ENCODE measurements at places on chromosomes 7 and 10.

DNA sequence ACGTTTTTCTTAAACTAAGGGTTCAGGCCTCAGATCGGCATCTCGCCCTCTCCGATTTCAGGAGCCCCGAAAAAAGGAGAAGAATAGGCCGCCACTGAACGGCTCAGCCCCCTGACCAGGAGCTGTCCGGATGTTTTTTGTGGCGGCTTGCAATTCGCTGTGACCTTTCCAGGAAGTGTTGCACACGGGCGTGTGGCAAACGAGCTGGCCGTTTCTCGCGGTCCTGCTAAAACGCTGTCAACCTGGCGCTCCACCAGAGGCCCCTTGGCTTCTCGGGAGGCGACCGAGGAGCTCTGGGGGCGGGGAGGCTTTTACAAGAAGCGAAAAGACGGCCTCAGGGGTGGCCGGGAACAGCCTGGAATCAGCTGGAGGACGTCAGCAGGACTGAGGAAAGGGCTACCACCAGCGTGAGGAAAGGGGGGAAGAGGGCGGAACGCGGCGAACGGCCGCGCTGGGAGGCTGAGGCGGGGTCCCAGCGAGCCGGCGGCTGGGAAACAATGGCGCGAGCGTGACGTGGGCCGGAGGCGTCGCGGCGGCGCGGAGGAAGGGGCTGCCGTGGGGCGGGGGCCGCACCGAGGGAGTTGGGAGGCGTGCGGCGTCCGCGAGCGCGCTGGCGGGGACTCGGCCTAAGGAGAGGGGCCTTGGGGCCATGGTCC, 493 bp downstream of the NT5C2 start:
- peak; percentile 67 for DNase-seq

DNA sequence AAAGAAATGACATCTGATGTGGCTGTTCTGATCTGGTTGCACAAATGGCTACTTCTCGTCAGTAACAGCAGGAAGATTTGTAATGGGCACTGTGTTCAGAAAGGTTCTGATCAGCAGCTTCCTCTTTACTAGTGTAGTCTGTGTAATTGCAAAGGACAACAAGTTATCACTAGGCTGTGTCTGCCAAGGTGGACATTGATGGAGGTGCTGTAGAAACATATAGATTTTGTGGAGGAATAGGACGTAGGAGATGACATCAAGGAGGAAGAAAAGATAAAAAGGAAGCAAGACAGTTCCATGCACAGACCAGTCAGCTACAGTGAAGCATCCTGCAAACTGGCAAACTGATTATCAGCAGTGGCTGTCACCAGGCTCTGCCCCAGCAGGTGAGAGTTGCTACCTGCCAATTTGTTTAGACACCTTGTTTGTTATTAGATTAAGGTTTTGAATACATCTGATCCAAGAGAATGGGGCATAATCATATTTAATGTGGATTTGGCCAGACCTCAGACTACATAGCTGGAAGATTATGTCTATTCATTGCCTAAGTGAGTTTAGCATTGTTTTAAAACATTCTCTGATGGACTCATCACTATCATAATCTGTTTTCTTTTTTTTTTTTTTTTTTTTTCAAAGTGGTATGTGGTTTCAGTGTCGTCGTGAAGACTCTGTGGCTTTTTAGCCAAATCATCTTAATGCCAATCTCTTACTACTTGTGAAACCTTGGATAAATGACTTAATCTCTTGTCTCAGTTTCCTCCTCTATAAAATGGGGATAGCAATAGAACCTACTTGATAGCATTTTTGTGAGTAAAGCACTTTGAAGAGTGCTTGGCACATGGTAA, 417.9 kb upstream of the LRGUK start:
- DNase-seq = no peak

DNA sequence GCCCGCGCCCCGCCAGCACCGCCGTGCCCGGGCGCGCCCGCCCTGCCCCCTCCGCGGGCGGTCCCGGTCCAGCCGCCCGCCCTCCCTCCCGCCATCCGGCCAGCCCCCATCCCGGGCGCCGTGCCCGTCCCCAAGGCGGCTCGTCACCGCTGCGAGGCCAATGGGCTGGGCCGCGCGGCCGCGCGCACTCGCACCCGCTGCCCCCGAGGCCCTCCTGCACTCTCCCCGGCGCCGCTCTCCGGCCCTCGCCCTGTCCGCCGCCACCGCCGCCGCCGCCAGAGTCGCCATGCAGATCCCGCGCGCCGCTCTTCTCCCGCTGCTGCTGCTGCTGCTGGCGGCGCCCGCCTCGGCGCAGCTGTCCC, at the start of gene HTRA1:
Gene HTRA1, plus strand, starts transcription at position 187 of the 362 bp plus-strand sequence. Its CDS starts 100 bp downstream, at position 287.
- peak; percentile 65 for DNase-seq

DNA sequence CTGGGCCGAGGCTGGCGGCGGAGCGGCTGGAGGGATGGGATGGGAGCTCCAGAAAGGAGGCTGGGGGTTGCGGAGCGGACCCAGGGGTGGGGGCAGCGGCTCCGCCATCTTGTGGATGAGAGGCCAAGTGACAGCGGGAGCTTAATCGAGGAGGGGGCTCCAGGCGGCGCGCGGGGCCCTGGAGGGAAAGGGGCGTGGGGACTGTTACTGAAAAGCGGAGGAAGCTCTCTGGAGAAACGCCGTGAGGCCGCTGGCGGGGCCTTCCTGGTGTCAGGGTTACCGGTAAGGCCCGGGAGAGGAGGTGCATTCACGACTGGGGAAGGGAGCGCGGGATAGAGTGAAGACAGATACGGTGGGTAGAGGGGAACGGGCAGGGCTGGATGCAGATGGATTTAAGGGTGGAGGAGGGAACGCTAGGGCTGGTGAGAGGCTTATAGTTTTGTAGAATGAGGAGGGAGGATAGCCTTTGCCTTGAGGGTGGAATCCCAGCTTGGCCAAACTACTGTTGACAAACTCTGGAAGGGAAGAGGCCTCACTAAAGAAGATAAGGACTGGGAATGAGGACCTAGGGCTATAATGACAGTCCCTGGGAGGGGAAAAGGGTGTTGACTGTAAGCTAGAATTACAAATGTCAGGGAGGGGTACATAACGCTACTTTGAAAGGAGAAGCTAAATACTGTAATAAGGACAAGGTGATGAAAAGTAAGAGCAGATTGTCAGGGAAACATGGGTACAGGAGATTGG, 535 bp downstream of the BTRC start:
- DNase-seq = peak; percentile 81

GRCh38 chr10:34966451-34966850, 123.7 kb downstream of the CUL2 start:
- no peak for DNase-seq

GRCh38 chr7:148670807-148671206, 27.9 kb upstream of the CUL1 start:
- no peak for DNase-seq

GRCh38 chr7:79334334-79334733, 119.1 kb downstream of the MAGI2 start:
- DNase-seq = no peak

DNA sequence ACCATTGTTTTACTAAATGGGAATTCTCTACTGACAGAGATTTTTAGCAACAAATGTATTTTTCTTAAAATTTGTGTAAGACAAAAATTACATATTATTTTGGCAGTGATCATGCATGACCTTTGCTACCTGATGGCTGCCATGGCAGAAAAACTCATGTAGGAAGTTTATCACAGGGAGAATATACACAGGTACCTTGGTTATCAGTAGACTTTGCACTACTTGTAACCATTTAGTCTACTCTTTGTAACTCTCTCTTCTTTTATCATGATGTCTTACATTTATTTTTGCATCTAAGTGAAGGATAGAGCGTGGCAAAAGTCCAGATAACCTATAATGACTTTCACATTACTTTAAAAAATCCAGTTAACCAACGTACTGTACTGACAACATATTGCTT, 34.1 kb downstream of the REEP3 start:
- no peak for DNase-seq

- no peak for DNase-seq
Measured at GRCh38 chr10:112330607-112331160, 43.2 kb upstream of the ACSL5 start.

GRCh38 chr10:11901833-11902475, 78.8 kb downstream of the PROSER2 start:
- DNase-seq = no peak

GRCh38 chr7:143373255-143373794, 7.8 kb upstream of the ZYX start:
- no peak for DNase-seq

- no peak for DNase-seq
Measured at GRCh38 chr10:70323138-70323696, 39.4 kb upstream of the NPFFR1 start.

DNA sequence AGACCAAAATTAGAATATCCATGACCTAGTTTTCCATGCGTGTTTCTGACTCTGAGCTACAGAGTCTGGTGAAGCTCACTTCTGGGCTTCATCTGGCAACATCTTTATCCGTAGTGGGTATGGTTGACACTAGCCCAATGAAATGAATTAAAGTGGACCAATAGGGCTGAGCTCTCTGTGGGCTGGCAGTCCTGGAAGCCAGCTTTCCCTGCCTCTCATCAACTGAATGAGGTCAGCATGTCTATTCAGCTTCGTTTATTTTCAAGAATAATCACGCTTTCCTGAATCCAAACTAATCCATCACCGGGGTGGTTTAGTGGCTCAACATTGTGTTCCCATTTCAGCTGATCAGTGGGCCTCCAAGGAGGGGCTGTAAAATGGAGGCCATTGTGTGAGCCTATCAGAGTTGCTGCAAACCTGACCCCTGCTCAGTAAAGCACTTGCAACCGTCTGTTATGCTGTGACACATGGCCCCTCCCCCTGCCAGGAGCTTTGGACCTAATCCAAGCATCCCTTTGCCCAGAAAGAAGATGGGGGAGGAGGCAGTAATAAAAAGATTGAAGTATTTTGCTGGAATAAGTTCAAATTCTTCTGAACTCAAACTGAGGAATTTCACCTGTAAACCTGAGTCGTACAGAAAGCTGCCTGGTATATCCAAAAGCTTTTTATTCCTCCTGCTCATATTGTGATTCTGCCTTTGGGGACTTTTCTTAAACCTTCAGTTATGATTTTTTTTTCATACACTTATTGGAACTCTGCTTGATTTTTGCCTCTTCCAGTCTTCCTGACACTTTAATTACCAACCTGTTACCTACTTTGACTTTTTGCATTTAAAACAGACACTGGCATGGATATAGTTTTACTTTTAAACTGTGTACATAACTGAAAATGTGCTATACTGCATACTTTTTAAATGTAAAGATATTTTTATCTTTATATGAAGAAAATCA, 35.5 kb downstream of the CAV1 start:
- peak; percentile 69 for DNase-seq

DNA sequence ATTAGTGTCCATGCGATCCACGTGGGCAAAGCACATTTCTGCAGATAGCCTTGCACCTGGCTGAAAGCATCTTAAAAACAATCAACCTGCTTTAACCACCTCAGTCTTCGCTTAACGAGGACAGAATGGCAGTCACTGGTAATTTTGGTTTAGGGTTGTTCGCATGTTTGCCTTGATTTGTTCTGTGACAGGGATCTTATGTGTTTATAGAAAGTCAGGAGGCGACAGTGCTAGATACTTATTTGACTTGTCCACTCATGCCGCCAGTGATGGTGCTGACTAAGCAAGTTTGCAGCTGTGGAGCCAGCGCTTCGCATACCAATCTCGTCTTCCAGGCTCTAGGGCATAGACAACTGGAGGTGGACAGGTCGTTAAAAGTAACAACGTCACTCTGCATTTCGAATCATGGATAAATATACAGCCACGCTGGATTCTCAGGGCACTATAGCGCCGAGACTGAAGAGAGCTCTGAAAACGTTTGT, 1.2 kb upstream of the TMEM243 start:
- no peak for DNase-seq

- no peak for DNase-seq
Measured at GRCh38 chr10:106582291-106582690, 582.2 kb downstream of the SORCS1 start.

DNA sequence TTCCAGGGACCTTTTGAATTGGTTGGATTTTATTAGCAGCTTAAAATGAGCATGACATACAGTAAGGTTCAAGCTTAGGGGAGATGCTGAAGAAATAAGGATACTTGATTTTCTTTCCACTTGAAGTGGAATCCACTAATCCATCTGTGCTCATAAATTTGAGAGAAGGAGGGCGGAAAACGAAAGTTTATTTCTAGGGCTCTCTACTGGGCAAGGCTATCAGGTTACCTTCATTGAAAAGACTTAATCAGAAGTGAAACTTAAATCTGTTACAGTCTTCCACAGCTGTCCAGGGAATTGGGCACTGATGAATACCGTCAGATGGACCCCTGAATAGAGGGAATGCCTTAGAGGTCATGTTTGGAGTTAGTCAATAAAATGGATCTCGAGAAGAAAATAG, 21.8 kb downstream of the AUTS2 start:
- no peak for DNase-seq
